ENCODE measurements at places on chromosomes 7 and 10.

- no peak for DNase-seq
Measured at GRCh38 chr7:36928718-36929117, 204.4 kb upstream of the AOAH start.

GRCh38 chr7:96016056-96016586, 243.8 kb downstream of the DYNC1I1 start:
- DNase-seq: peak; percentile 6

- no peak for DNase-seq
Measured at GRCh38 chr10:97327348-97328294, 6.9 kb downstream of the FRAT2 start.

DNA sequence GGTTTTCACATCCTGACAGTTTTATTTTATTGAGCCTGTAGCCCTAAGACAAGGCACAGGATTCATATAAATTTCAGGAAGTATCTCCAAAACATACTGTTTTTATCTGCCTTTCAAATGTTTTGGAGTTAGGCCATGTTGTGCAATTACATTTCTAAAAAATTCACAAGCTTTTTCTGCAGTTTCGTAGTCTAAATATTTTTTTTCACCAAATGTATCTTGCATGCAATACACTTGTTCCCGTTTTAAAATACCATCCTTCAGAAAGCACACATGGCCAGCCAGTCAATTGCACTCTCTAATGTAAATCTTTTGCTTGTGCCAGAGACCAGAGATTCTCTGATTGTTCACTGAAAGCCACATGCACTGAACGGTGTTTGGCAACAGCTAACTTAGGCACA, 161.5 kb upstream of the PRKCQ start:
- peak; percentile 72 for DNase-seq

DNA sequence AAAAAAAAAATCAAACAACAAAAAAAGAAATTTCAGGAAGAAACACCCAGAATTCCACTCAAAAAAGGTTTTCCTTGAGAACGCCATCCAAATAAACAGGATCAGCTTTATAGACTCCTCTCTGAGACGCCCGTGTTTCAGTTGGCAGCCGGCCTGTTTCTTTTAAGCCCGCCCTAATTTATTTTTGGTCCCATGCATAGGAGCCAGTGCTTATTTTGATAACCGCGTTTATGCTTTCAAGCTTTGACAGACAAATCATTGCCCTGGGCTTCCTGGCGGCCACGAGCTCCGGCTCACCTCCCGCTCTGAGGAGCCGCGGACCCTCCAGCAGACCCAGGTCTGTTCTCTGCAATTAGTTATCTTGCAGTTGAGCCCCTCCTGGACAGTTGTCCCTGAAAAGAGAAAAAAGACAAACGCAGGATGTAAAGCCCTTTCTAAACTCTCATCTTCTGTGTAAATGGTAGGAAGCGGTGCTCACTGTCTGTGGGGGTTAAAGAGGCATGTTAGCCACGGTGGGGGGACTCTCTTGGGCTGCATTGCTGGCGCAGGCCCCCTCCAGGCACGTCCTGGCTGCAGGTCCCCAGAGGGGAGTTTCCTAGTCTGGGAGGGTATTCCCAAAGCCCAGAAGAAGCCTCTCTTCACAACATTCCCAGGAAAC, 22.2 kb upstream of the UNCX start:
- peak; percentile 19 for DNase-seq

DNA sequence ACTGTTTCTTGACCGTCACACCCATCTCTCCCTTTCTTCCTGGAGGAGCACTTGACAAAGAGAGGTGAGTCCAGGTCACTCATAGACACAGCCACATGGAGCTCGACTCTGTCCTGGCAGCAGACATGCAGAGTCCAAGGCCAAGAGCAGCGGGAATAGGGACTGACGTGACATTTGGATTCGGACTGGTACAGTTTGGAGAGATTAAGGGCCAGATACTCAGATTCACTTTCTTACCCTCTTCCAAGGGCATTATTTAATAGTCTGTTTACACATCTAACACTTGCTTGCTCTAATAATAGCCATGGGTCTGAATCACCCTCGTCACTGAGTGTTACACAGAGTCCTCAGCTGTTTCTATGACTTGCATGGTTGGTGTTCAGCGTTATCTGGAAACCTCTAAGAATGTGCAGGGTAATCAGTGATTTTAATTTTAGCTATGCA, 39.2 kb upstream of the OTUD1 start:
- DNase-seq: peak; percentile 90

DNA sequence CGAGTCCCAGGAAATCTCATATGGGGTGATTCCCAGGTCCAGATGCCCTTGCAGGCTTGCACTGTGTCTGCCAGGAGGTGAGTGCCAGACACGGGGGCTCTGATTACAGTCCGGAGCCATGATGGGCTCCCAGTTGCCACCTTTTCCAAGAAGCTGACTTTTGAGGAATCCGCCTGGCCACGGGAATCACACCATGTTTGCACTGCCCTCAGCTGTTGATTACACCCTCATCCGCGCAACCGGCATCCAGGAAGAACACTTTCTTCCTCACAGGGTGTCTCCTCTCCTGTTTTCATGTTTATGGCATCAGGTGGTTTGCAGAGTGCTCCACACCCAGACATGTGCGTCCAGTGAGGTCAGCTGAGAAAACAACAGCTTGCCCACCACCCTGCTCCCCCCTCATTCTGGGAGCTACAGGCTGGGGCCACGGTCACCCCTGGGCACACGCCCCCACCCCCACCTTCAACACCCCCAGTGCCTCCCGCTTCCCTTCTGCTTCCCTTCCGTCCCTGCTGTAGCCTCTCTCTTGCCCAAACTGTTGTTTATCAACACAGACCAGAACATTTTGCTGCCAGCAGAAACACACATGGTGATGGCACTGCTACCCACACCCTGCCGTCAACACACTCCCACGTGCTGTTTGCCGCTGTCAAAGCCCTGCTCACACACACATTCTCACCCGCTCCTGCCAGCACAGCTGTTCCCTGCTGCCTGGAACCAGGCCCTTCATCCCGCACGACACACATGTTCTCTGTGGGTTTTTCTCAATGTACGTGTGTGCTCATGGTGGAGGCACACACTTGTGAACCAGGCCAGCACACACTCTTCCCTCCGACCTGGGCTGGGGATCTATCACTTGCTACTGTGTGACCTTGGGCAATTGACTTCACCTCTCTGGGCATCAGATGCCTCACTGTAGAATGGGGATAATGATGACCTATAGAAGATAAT, 35.8 kb downstream of the DDIT4 start:
- no peak for DNase-seq

DNA sequence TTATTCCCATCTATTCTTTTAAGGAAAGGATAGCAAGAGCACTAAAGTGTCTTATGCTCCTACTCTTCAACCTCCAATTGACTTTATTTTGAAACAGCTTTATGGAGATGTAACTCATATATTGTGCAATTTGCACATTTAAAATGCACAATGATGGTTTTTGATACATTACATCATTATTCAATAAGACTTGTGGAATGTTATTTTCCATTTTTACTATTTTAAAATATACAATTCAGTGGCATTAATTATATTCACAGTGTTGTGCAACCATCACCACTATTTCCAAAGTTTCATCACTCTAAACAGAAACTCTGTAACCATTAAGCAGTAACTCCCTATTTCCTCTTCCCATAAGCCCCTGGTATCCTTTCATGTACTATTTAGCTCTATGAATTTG, 489.8 kb downstream of the NEBL start:
- DNase-seq: no peak

GRCh38 chr7:149773446-149774236, at the start of gene ZNF467:
Gene ZNF467 (minus strand): TSS chr7:149773588. CDS start chr7:149771032, 2,556 bp downstream.
- DNase-seq: peak; percentile 36

DNA sequence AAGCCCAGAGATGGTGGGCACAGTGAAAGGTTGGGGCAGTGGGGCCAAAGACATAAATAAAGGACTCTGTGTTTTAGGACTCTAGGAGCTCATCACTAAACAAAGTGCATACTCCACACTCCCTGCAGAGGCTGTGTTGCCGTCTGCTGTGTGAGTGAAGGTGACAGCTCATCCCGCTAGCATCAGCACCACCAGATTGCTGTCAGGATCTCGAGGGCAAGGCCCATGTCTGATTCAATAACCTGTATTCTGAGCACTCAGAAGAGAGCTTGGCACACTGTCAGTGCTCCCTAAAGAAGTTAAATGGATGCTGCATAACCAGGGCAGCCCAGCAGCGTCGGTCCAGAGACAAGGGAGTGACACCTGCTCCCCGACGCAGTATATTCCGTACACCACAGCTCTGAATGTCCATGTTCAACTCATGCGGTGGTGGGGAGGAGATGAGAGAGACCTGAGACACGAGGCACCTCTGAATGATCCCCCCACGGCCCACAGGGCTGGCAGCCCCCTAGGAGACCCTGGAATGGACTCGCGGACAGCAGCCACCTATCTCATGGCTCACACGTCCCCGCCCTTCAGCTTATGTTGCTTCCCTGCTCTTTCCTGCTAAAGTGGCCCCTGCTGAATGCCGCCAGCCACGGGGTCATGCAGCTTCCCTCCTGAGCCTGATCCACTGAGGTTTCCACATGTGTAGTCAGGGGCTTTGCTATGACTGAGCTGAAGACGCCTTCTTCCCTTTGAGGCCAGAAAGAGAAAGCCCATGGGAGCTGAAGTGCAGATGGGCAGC, 132.7 kb upstream of the KCNMA1 start:
- no peak for DNase-seq

- no peak for DNase-seq
Measured at GRCh38 chr10:33189363-33189762, 145.1 kb downstream of the NRP1 start.

GRCh38 chr10:25300073-25300472, 125.3 kb downstream of the GPR158 start:
- no peak for DNase-seq

DNA sequence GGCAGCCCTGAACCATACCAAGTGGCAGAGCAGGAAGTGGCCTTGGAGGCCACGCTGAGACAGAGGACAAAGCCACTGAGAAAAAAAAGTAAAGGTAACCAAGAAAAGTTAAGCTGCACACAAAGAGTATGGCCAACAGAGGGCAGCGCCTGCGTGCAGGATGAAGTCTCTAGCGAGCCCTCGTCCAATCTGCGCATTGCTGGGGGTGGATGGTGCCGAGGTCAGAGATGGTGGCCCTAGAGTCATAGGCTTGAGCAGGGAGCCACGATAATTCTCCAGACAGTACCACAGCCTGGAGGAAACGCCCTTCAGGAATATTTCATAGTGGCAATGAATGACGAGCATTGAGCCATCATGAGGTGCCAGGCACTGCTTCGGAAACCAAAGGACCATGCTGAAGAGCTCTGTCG, 9.7 kb downstream of the ATP6V0E2 start:
- DNase-seq: peak; percentile 46

GRCh38 chr10:2759233-2759632, 308.1 kb upstream of the PFKP start:
- DNase-seq: no peak

DNA sequence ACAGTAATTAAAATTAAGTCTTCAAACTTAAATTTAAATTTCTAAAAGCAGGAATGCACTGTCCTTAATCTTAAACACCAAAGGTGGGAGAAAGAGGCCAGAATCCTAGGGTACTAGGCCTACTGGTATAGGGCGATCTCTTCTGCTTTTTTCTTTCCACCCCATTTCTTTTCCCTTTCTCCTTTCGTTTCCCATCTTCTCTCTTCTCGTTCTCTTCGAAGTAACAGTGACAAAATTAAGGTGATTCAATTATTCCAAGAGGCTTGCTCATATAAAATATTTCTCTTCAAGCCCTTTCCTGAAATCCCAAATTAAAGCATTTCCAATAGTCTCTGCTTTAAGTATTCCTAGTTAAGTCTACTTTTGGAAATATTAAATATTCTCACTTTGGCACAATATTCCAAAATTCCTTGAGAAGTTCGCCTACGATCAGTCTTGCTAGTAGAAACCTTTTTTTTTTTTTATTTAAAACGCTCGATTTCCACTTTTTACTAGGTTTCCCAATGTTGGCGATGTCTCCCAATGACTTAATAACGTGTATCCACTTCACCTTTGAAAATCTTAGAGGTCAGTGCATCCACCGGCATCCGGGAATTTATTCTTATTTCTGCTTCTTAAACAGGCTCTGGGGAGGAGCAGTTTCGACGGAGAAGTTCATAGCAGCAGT, 765 bp upstream of the LCOR start:
- DNase-seq: no peak

GRCh38 chr10:114175667-114176066, 1.7 kb upstream of the CCDC186 start:
- DNase-seq: no peak

DNA sequence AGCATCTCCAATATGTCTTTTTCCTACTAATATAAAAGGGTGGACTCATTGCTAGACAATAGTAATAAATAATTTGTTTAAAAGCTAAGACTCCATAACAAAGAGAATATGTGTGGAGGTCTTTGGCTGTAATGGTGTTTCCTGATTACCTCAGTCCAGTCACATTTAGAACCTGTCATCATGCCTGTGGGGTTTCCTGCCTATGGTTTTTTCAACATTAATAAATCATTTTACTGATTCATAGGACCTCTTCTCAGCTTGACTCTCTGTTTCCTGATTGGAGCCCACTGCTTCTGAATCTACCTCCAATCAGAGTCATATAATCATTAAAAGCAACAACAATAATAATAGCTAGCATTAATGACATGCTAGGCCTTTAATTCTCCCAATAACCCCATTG, 52.4 kb upstream of the GNAI1 start:
- DNase-seq: no peak

DNA sequence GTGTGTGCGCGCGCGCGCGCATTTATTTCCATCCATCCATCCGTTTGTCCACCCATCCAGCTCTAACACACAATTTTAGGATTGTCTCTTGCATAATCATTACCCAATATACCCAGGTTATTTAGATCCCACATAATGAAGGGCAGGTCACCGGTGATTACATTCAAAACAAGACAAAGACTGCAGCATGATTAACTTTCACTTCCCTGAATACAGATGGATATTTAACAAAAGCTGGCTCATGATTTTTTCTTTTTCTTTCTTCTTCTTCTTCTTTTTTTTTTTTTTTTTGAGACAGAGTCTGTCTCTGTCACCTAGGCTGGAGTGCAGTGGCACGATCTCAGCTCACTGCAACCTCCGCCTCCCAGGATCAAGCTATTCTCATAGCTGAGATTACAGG, 86.2 kb downstream of the SH3PXD2A start:
- no peak for DNase-seq

DNA sequence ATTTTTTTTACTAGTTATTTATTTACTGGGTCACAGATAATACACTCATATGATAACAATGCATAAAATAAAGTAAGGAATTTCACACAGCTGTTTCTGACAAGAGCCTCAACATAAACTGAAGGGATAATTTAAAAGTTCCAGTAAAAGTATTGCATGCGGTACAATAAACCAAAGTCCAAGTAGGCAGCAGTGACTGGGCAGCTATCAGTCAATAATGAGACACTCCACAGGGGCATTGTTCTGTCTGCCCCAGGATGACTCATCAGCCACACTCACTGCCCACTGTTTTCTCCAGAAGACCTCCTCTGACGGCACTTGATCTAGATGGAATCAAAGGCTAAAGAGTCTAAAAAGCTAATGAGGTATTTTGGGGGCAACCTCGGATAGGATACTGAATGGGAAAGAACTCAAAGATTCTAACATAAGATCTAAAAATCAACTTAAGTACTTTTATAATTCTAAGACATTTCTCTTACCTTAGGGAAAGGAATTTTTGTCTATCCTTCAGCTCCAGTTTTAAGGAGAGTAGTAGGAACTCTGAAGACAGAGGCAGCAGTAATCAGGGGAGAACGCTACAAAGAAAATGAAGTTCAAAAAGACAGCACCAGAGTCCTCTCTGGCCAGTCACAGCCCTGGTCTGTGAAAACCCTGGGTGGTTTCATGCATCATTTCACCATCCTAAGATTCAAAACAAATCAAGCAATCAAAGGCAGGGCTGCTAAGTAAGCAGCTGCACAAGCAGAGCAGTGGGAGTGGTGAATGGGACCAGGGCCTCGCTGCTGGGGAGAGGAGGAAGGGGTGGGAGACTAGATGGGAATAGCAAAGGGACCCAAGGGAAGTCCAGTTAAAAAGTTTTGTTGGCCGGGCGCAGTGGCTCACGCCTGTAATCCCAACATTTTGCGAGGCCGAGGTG, 175.1 kb downstream of the AVL9 start:
- DNase-seq: peak; percentile 12

Data from fibroblast of the aortic adventitia (primary cell).